ENCODE measurements at places on chromosomes 3 and 15.

DNA sequence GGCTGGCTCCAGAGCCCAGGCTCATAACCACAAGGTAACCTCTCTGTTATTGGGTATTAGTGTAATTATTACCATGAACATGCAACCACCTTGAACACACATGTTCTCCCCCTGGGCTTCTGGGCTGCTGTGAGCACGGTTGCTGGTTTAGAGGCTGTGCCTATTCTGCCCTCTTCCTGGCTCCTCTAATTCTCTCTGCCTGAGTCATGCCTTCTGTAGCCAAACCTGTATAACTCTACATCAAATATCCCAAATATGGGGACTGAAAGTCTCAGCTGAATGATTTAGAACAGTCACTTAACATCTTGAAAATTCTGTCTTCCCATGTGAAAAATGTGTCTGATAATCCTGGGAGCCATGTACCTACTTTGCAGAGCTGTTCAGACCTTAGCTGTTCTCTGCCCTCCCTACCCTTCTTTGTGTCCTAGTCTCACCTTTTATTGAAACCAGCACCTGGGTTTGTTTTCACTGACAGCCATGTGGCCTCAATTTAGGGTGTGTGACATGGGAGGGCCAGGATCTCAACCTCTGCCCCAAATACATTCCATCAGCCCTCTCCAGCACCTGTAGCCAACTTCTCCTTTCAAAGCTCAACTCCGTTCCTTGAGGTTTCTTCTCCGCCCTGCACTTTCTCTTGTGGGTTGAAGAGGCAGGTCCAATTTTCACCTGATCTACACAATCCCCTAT lies 60.7 kb downstream of the PDZRN3 start:
- no peak for DNase-seq

DNA sequence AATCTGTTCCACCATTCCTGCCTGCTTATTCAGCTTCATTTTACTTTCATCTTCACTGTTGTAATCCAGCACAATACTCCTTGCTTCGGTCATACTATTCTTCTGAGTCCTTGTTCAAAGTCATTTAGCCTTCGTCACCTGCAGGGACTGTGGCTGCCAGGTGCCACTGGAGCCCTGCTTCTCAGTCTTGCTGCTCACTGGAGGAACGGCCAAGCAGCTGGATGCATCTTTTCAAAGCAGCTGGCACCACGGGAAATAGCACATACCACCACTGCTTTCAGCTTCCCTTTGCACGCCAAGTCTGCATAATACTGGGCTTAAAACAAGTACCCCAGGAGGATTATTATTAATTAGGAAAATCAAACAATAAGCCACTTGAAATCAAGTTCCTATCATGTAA lies 287.6 kb downstream of the BCHE start:
- DNase-seq, result no peak

GRCh38 chr3:197709135-197709534 lies 27.6 kb downstream of the RUBCN start:
- no peak for DNase-seq

GRCh38 chr3:119559441-119559963 lies at the start of gene CD80:
TSS of gene CD80 (minus strand) at chr3:119559614. CDS start at chr3:119557728, 1,886 bp downstream.
- no peak for DNase-seq

DNA sequence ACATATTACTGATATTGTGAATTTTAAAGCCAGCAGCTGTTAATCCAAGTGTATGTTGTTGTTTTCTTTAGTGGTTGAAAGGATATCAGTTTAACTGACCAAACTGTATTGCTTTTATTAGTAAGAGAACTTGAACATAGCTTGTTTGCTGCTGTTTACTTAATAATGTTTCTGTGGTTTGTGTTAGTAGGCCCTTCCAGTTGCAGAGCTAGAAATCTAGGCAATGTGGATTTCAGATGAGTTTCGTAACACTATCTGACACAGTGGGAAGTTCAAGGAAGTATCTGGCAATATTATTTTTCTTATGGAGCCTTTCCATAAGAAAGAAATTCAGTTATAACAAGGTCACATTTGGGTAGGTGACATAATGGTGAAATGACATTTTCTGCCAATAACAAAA lies 18.5 kb downstream of the ZNF609 start:
- no peak for DNase-seq

DNA sequence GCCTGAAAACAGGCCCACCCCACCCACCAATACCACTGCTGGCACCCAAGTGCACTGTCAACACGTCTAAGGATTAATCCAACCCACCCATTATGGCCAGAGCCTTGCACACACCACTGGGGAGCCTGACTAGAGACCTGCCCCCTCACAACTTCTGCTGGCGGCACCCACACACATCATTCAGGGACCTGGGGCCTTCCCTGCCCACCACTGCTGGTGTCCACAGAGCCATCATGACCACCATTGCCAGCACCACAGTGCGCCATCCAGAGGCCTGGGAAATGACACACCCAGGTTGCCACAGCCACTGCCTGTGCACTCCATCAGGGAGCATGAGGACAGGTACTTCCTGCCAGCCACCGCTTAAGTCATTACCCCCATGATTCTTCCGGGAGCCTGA lies 67.0 kb upstream of the IMPG2 start:
- no peak for DNase-seq

DNA sequence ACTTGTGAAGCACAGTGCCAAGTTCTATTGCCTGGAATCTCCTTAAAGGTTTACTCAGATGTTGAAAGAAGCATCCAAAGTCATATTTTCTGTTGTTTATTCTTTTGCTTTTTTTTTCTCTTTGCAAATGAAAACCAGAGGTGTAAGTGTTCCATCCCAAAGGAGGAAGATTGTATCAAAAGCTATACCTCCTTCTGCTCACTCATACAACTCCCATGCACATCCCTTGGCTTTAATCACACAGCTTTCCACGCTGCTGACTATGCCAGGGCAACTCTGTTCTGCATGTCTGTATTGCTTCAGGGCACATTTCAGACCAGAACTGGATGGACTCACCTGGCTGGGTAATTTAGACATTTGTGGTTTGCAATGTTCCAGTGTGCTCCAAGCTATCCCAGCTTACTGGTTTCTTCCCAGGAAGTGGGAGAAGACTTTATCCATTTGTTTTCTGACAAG lies 399.6 kb upstream of the TBL1XR1 start:
- DNase-seq, result no peak

DNA sequence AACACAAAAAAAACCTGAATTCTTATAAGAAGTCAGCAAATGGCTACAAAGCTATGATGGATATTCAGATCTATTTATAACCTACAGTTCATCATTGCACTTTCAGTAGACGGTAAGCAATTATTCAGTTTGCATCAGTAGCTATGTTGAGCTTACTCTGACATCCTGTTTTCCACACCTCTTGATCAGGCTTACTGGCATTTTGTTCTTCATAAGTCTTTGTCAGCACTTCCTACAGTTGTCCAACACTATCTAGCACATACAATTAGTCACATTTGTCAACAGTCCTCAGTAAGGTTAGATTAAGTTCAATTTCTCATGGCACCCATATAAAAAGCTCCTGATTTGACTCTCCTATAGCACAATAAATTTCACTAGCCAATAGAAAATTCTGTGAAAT lies 71.2 kb upstream of the ST3GAL6 start:
- no peak for DNase-seq

- no peak for DNase-seq
These were observed 3.5 kb upstream of the LRRC15 start for GRCh38 chr3:194373028-194373427.

DNA sequence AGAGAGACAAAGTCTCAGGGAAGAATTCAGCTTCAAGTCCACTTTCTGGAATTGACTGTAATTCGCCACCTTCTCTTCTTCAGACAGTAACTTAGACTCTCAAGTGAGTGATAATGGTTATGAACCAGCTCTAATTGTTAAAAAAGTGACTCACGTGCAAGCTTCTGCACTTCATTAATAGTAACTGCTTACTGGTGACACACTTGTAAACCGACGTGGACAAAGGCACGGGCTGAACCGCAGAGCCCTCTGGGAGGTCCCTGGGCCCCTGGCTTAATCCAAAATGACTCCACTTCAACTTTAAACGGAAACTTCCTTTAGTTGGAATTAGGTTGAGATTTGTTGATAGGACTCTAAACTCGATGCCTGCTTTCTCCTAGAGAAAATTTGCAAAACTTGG lies 17.0 kb downstream of the MUC4 start:
- DNase-seq, result no peak

GRCh38 chr3:174110761-174111160 lies 713.2 kb downstream of the NLGN1 start:
- DNase-seq, result no peak

- DNase-seq, result peak; percentile 12
These were observed 522 bp downstream of the MED12L start for GRCh38 chr3:151085889-151086483.

GRCh38 chr3:113606539-113607218 lies 74.3 kb downstream of the SIDT1 start:
- peak; percentile 59 for DNase-seq

DNA sequence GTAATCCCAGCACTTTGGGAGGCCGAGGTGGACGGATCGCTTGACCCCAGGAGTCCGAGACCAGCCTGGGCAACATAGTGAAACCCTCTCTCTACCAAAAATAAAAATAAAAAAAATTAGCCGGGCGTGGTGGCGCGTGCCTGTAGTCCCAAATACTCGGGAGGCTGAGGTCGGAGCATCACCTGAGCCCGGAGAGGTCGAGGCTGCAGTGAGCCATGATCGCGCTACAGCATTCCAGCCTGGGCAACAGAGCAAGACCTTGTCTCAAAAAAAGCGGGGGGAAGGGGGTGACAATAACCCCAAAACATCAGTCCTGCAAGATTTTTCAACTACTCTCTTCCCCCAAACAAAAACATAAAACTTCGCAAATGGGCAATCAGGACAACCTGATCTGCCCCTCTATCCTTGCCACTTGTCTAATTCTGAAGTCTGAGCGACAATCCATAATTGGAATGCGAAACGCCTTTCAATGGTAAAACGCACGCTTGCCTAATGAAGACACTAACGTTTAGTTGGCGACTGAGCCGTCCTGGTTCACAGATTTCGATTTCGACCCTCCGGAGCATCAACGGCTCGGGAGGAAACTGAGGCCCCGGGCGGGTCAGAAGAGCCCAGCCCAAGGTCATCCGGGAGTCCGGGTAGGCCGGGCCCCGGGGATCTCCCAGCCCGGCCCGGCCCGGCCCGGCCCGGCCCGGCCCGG lies 868 bp downstream of the BTBD1 start:
- DNase-seq, result no peak

GRCh38 chr3:14836049-14836468 lies 17.3 kb downstream of the FGD5 start:
- DNase-seq, result no peak

DNA sequence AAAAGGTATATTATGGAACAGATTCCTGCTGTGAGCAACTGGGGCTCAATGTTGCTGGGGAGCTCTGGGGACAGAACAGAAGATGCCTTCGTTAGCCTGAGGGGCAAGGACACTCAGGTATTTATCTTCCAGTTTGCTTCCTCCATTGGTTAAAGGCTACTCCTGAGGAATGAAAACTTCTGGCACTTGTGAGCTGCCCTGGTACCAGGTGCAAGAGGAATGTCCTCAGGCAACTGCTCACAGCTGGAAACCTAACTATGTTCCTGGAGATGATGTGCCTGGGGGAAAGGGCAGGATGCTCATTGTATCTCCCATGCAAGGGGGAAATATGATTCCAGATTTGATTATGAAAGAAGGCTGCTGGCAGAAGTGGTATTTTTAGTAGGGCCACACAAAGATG lies 54.0 kb upstream of the BBX start:
- no peak for DNase-seq

- no peak for DNase-seq
These were observed 38.6 kb downstream of the TRIM71 start for GRCh38 chr3:32856355-32856889.

DNA sequence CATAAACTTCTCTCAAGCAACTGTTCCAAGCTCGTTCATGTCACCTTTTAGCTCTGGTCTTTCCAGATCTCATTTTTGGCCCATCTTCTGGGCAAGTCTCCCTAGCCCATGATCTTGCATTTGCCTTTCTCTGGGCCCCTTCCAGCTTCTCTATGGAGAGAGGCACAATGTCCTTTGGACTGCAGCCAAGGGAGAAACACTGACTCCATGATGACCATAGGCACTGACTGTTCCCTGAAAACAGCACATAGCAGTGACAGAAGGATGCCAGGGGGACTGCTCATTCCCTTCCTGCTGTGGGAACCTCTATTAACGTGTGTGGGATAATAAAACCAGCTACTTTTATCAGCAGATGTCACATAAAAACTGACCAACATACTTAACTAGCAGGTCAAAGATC lies 60.3 kb downstream of the STRIT1 start:
- DNase-seq, result no peak

DNA sequence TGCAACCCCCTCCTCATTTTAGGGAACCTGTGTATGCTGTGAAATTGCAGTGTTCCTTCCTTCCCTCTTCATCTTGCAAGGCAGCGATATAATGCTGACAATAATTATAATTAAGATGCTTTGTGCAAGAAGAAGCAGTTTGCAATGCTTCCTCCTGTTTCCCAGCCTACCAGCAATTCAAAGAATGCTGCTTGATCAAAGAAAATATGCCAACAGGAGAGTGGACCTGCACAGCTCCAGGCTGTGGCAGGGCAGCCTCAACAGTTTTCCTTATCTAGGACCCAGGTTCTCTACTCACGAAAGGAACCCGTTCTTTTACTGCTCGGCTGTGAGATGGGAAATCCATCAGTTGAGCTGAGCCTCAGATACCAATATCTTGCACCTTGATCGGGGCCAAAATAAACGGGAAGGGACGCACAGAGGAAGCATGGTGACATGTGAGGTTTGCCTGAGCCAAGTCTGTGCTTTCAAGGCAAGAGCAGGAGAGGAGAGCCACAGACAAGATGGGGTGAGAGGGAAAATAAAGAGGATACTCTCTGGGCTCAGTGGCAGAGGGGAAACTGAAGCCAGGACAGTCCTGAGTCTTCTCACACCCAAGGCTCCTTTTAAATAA lies 22.6 kb upstream of the LRTM1 start:
- no peak for DNase-seq

DNA sequence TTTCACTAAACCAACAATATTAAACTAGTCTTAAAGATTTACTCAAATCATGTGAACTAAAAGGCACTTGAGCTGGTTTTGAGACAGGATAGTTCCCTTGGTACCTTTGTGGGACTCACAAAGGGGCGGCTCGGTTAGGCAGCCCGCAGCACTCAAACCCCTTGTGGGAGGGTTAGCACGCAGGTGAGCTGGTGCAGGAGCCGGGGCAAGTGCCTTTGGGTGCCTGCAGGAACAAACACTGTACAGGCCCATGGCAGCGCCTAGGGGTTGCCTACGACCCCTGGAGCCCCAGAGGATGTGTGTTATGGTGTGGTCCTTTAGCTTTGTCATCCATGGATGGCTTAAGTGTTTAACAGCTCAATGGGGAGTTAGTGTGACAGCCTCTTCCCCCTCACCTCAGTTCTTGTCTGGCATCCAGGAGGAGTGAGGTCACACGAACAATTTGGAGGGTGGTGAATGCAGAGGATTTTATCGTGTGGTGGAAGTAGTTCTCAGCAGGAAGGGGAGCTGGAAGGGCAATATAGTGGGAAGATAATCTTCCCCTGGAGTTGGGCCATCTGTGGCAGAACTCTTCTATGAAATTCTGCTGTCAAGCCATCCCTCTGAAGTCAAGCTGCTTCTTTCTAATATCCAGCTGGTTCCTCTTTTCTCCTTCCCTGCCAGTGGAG lies 470.9 kb downstream of the RBMS3 start:
- no peak for DNase-seq

- DNase-seq, result no peak
These were observed 33.3 kb upstream of the FLNB start for GRCh38 chr3:57974796-57975388.

- DNase-seq, result no peak
These were observed 95.3 kb downstream of the TMCO5A start for GRCh38 chr15:38029736-38030135.
